PC-9 (cell line): ENCODE measurements at places on chromosomes 6 and 20.

GRCh38 chr6:100433726-100434435 lies 30.8 kb downstream of the SIM1 start:
- DNase-seq = no peak

GRCh38 chr6:80547827-80548226 lies 441.4 kb downstream of the BCKDHB start:
- no peak for DNase-seq

GRCh38 chr6:152685819-152686218 lies 11.9 kb upstream of the MYCT1 start:
- DNase-seq = no peak

- DNase-seq = no peak
These were observed 34.1 kb downstream of the CDYL start for GRCh38 chr6:4809999-4810918.

- no peak for DNase-seq
These were observed 12.8 kb downstream of the TPD52L2 start for GRCh38 chr20:63877755-63878470.

DNA sequence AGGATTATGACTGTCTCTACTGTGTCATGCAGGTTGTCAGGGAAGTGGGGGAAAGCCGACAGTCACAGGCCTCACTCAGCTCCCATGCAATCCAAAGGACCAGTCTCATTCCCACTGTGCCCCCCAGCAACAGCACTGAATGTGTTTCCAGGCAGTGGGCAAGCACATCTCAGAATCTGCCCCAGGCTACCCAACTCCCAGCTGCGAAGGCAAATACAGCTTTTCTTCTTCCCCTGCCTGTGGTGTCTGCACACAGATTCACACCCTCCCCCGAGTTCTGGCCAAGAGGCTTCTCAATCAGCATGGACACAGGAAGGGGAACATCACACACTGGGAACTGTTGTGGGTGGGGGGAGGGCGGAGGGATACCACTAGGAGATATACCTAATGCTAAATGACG lies 75.3 kb downstream of the SNAP91 start:
- DNase-seq = no peak

DNA sequence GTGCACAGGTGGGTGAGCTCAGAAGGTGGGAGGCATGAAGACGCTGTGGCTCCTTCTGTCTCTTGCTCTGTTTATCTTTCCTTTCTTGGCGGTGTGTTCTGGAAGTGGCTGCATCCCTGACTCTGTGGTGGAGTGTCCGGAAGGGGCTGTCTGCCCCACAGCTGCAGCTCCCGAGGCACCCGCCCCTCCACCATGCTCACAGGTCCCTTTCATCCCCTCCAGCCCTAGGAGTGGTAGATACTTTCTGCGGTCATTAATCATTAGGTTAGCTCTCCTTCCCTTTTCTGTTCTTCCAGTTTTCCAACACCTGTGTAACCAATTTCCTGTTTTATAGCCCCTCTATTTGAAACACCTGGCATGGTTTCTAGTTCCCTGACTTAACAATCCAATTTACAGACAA lies 65.6 kb downstream of the GJA10 start:
- DNase-seq = no peak

GRCh38 chr6:4805553-4806336 lies 29.5 kb downstream of the CDYL start:
- DNase-seq = peak; percentile 25

GRCh38 chr6:736657-737446 lies 43.9 kb upstream of the EXOC2 start:
- no peak for DNase-seq

- DNase-seq = no peak
These were observed 258.3 kb upstream of the TCF21 start for GRCh38 chr6:133630651-133631050.

- peak; percentile 40 for DNase-seq
These were observed 54.6 kb downstream of the PPARD start for GRCh38 chr6:35396991-35397390.

DNA sequence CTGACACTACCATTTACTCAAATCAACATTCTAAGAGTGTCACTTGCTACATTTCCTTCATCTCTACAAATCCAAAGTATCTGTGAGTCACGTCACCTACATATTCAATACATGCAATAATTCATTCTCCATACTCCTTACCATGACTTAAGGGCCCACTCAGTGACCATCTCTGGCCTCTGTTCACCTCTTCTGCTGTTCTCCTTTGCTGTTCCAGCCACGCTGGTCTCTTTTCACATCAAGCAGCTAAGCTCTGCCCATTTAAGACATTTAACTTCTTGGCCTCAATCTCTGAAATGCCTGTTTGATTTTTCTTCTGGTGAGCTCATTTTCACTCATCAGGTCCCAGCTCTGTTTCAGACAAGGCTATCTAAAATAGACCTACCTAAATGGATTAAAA lies 46.5 kb downstream of the HFE start:
- DNase-seq = no peak

DNA sequence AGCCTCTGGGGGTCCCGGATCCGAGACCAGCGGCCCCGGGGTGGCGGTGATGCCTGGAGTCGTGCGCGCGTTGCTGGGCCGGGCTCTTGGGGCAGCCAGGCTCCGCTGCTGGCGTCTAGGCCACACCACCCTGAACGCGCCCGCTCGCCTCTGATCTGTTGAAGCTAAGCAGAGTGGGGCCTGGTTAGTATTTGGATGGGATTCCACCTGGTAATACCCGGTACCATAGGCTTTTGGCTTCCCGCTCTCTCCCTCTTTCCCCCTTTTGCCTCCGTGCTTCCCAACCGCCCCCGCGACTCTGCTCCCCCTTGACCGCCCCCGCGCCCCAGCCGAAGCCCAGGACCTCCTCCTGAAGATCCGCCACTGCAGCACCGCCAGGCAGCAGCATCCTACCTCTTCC lies 1383.5 kb upstream of the DEFB115 start:
- DNase-seq = no peak

DNA sequence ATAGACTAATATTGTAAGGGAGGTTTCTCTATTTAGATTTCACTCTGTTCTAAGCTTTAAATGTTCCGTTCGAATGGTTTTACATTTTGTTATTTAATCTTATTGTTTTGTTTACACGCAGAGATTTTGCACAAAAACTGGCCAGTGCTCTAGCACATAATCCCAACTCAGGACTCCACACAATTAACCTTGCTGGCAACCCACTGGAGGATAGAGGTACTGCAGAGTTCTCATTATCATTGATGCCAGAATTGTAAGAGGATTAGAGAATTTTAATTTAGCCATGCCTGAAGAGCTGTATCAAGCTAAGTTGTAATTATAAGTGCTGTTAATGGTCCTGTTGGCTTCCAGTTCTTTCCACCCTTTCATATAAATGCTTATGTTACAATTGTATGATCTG lies 179.7 kb upstream of the SCGN start:
- no peak for DNase-seq

GRCh38 chr6:134278000-134278399 lies 39.9 kb downstream of the SGK1 start:
- DNase-seq = no peak

DNA sequence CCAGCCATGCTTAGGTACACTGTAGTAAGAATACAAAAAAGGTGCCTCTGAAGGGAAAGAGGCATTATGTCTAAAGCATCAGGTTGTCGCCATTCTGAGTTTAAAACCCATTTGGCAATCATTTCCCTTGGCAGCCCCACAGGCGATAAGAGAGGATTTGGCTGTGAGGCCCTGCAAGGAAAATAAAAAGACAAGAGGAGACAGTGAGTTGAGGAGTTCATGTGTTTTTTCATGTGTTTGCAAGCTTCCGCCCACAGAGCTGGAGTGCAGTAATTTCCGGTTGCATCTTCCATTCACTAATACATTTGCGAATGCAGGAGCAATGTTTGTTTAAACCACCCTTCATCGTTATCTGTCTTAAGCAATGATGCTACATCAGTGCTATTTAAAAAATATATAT lies 138.5 kb upstream of the SOX4 start:
- no peak for DNase-seq

DNA sequence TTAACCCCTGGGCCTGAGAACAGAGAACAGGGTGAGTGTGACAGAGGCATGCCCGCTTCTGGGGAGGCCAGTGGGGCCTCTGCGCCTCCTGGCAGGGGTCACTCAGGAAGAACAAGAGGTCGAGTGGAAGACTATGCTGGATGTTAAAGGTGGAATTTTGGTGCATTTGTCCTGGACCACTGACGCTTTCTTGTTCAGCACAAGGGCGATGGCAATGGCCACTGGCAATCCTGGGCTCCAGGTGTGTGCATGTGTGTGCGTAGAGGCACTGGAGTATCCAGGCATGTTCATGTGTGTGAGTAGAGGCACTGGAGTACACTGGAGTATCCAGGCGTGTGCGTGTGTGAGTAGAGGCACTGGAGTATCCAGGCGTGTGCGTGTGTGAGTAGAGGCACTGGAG lies 23.5 kb upstream of the NPBWR2 start:
- no peak for DNase-seq

DNA sequence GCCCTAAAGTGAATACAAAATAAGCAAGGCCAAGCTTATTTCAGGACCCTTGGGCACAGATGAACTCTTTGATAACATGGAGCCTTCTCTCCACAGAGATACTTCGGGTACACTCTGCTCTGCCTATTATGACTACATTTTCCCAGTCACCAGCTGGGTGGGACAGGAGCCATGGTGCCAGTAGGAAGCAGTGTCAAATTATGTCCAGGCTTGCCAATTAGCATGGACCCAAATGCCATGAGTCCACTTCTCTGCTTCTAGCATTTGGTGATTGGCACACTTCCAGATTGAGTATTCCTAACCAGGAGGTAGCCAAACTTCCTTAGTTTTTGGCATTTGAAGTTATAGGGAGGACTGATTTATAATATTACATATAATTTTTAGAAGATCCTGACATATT lies 513.8 kb upstream of the HTR1E start:
- DNase-seq = no peak

DNA sequence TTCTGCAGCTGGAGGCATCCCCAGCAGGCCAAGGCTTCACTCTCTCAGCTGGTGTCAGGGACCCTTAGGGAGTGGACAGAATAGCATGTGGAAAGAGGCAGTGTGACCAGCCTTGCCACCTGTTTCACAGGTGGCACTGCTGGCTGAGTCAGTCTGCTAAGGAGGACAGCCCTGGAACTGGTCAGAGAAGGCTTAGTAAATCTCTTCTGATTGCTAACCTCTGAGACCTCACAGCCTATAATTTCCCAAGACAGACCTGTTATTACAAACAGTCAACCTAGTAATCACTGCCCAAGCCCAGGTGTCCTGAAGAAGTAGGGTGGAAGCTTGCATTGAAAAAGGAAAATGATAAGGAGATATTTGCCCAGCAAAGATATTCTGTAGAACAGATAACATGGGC lies 26.4 kb upstream of the PAQR8 start:
- DNase-seq = no peak

DNA sequence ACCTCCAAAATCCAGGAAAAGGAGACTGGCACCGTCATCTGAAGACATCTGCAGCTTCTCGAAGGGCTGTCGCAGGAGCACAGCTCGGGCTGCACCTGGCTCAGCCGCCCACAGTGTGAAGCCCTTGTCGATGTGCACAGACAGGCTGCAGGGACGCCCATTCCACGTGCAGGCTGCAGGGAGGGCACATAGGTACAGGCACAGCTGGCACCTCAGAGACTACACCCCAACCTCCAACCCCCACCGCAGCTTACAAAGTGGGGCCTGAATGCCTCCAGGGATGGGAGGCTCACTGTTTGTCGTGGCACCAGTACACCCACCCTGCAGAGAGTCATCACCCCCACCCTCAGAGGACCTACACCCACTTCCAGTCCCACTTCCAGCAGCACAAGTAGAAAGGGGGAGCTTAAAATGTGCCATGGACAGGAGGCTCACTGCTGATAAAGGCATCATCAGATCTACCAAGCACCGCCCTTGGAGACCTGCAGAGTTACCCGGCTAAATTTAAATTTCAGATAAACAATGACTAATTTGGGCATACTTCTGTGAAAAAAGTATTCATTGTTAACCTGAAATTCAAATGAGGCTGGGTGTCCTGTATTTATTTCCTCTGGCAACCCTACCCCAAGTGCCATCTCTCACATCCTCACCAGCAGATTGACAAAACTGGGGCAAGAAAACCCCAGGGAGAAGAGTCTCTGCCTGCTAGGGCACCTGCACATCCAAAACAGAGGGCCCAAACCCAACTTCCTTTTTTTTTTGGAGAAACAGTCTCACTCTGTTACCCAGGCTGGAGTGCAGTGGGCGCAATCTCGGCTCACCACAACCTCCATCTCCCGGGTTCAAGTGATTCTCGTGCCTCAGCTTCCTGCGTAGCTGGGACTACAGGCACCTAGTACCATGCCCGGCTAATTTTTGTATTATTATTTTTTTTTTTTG lies 7.7 kb upstream of the CDK5RAP1 start:
- DNase-seq = no peak

- DNase-seq = no peak
These were observed 28.1 kb downstream of the INSM1 start for GRCh38 chr20:20395903-20396568.

DNA sequence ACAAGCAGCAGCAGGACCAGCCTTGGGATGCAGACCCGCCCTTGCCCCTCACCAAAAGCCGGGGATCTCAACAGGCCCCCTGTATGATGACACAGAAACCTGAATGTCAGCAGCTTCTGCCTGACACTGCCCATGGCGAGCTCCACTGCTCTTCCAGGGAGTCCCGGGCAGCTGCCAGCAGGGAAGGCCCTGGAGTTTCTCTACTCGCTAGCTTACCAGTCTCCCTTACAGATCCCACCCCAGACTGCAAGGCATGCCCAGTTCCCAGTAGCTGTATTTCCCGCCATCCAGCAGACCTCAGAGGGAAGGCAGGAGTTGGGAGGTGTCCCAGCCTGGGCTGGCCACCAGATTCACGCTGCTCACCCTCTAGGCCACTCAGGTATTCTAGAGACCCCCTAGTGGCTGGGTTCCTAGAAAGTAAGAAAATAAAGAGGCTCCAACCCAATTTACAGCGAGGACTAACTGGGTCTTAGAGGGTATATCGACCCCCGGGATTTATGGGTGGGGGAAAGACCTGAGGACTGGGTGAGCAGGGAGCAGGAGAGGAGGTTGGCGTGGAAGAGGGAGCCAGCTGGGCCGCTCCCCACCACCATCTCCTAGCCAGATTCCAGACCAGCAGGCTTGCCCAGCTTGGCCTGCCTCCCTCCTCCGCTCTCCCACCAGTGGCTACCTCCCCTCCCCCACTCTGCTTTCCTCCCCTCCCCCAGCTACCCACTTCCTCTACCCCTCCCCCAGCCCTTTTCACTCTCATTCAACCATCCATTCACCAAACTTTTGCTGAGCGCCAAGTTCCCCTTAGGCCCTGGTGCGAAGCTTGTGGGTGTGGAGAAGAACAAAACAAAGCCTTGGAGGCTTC lies 9.7 kb upstream of the HMGA1 start:
- DNase-seq = peak; percentile 33
